ENCODE measurements at places on chromosomes 2 and 18. TPM values are rescaled to one million over a fixed set of nuclear protein-coding genes. Genes with fewer than 3 reads are reported as not detected.

The LONRF2 gene
- not detected for polyA plus RNA-seq

DNA sequence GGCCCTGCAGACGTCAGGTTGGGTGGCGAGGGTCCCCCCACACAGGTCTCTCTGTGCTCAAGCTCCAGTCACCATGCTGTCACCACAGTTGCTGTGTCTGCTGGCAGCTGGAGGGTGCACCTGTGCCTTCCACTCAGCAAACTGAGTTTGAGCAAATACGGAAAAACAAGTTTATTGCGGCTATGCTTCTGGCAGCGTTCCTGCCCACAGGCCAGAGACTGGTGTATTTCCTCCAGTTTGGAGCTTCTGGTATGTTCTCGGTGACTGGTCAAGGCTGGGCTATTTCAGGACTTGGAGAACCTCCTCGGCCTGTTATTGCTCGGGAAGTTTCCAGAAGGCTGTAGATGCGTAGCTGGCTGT is 132.6 kb downstream of the SEPTIN10 start:
- no peak for DNase-seq

The ZEB2 gene
- polyA plus RNA-seq: 0.10 TPM

DNA sequence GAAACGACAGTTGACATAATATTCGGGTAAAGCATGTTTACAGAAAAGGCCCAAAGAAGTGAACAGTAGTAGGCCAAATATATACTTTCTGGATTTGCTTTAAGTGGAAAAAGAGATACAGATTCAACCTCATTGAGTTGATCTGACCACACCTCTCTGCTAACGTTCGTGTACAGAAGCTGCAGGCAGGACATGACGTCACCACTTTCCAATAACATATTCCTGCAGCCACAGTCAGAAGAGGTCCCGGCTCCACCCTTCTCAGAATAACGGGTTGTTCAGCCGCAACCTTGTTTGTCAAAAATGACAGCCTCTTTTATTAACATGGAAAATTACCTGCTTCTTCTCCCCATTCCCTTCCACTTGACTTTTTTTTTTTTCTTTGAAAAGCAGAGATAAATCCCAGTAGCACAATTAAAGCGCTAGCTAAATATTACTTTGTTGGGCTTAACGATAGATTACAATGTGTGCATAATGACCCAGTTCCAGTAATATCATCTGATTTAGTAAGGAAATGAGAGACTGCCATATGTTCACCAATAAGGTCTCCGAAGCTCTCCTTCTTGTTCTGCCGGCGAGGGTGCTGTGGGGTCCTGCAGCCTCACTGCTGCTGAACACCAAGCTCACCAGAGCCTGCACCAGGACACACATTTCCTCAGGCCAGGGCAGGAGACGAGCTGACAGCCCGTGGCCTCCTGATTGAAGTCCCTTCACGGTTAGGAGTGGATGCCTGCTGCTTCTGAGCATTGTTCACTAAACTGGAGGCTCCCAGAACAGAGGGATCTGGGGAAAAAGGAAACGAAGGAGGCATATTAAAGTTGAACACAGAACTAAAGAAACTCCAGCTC is 451.0 kb upstream of the SALL3 start:
- DNase-seq: no peak

- DNase-seq: no peak
These were observed 40.5 kb upstream of the SMAD7 start for GRCh38 chr18:48991319-48991660.

DNA sequence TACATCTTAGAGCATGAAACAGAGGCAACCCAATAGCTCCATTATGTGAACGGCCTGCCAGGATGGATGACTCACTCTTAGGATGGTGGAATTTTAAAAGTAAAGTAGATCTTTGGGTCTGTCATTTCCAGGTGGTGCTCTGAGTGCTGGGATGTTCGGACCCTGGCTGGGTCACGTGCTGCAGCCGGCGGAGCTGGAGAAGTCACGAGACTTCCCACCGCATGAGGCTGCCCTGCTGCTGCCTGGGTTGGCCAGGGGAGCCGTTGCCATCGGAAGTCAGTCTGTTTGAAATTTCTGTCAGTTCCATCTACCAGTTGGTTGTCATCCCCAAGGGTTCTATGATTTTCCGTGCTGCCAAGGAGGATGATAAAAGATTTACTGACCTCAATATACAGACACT is 93.3 kb upstream of the ALKAL2 start:
- DNase-seq: no peak

The SP140 gene
- polyA plus RNA-seq: 0.57 TPM

The PLCD4 gene
- 0.26 TPM for polyA plus RNA-seq

The DNAH7 gene
- polyA plus RNA-seq: not detected

DNA sequence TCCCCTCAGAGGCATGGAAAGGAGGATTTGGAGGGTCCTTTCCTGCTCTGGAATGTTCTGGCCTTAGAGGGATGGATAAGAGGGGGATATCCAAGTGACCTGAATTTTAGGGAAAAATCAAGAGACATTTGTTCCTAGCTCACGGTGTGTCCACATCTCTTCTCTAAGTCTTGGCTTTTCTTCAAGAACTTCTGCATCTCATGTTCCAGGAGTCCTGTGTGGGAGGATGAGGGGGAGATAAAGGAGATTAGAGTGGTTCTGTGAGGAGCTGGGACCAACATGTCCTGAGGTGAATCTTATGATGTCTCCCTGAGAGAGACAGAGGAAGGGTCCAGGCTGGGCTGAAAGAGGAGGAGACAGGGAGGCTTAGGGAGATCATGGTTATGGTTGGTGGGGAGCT is 11.7 kb downstream of the EMX1 start:
- DNase-seq: no peak

GRCh38 chr2:38430597-38431207 is 53.6 kb upstream of the ATL2 start:
- DNase-seq: no peak

GRCh38 chr2:22692746-22693145 is 692.2 kb upstream of the KLHL29 start:
- DNase-seq: no peak

- no peak for DNase-seq
These were observed 25.2 kb downstream of the MYCN start for GRCh38 chr2:15965564-15966019.

The EGR4 gene
- polyA plus RNA-seq: not detected

DNA sequence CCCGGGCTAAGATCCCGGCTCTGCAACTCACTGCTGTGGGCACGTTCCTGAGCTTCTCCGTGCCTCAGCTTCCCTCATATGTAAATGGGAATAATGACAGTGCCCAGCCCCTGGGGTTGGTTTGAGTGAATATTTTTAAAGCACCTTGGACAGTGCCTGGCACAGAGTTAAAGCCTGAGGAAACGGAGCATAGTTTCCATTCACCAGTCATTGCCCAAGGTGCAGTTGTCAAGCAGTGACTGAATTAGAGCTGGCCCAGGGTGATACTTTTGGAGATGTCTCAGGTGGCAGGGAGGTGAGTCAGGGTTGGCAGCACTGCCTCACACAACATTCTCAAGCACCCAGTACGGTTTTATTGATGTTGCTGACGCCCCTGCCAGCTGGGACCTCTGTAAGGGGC is 12.2 kb downstream of the TMEM177 start:
- DNase-seq: no peak

The TMEM163 gene
- not detected for polyA plus RNA-seq

The KCNG2 gene
- not detected for polyA plus RNA-seq

DNA sequence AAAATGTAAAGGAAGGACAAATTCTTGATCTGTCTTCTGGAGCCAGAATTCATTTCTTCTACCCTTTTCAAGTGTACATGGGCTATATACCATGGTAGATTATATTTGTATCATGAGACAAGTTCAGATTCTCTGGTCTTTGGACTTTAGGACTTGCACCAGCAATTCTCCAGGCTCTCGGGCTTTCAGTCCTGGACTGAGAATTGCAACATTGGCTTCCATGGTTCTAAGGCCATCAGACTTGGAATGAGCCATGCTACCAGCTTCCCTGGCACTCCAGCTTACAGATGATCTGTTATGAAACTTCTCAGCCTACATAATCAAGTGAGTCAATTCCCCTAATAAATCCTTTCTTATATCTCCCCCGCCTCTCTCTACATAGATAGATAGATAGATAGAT is 33.3 kb downstream of the SRD5A2 start:
- DNase-seq: no peak

The ACADL gene
- not detected for polyA plus RNA-seq

GRCh38 chr2:109638795-109639194 is 24.6 kb downstream of the SOWAHC start:
- no peak for DNase-seq

DNA sequence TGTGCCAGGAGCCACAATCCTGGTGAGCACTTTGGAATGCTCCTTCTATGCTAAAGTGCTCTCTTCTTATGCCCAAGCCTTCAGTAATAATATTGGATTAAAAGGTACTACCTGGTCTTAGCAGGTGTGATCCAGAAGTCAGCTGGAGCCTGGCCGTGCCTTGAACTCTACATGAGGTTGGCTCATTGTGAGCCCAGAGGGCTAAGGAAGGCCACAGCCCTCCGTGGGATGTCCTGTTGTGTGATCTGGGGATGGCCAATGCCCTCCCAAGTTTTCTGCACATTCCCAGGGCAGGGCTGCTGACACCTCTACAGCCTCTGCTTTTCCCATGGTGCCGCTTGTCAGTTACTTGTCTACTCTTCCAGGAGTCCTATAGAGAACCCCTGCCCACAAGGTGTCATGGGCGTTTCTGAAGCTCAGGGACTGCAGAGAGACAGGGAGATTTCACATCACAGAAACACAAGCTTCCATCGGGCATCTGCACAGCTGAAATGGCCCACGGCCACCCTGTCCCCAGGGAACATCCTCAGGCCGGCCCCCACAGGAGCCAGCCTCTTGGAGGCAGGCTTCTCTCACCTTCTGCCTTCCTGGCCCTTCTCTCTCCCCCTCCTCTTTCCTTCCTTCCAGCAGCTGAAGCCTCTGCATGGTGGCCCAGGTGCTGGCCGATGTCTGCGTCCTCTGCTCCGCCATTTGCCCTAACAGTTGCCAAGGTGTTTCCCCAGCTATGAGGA is 27.3 kb upstream of the GPR55 start:
- DNase-seq: no peak

Data from HepG2 (cell line).